Activated T-helper 1 cell treated with anti-CD3 and anti-CD28 coated beads, Interleukin-2, amount 50 U/mL, for 16 hours (primary cell): ENCODE measurements at places on chromosomes 3 and 15.

DNA sequence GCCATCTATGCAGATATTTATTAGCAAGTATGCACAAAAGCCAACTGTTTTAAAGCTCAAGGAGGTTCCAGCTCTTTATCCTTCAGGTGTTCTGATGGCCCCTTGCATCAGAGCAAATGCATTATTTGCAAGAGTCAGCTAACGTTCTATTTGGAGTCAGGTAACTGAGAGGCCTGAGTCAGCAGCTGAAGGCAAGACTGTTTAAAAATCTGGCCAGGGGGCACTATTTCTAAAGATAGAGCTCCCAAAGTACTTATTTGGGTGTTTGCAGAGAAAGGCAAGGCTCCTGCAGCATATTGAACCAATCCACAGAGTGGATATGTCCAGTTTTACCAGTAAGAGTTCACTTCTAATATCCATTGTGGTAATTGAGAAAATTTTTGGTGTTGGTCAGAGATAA, 146.1 kb downstream of the LRTM1 start:
- DNase-seq = no peak

- no peak for DNase-seq
Observed at GRCh38 chr3:139762302-139762701, 84.5 kb upstream of the NMNAT3 start.

GRCh38 chr15:85094685-85095084, 113.0 kb downstream of the PDE8A start:
- no peak for DNase-seq

- DNase-seq = no peak
Observed at GRCh38 chr15:101382544-101382943, 87.5 kb upstream of the SNRPA1 start.

DNA sequence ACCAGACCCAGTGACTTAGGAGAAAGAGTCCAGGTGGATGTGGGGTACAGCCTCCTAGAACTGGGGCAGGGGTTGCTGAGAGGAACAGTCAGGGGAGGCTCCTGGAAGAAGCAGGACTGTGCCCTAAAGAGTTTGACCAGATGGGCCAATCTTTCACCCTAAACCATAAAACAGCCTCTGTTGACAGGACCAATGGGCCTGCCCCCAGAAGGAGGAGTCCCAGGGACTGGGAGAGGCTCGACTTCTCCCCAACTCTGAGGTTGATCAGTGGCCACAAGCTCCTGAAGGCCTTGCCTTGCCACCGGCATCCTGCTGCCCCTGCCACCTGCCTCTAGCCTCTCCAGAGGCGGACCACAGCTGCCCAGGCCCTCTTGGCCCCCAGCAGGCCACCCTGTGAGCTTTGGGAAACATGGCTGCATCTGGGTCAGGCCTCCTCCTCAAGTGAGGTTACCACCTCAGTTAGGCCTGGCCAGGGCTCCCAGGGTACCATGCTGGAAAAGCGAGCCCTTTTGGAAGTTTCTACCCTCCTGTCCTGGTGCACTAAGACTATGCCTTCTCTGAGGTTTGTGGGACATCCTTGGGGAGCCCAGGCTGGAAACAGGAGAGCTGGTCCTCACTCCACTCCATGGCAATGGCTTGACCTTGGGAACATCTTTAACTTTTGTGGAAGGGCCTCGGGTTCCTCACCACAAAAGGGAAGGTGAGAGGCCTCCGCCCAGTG, 2.8 kb downstream of the VIPR1 start:
- no peak for DNase-seq

DNA sequence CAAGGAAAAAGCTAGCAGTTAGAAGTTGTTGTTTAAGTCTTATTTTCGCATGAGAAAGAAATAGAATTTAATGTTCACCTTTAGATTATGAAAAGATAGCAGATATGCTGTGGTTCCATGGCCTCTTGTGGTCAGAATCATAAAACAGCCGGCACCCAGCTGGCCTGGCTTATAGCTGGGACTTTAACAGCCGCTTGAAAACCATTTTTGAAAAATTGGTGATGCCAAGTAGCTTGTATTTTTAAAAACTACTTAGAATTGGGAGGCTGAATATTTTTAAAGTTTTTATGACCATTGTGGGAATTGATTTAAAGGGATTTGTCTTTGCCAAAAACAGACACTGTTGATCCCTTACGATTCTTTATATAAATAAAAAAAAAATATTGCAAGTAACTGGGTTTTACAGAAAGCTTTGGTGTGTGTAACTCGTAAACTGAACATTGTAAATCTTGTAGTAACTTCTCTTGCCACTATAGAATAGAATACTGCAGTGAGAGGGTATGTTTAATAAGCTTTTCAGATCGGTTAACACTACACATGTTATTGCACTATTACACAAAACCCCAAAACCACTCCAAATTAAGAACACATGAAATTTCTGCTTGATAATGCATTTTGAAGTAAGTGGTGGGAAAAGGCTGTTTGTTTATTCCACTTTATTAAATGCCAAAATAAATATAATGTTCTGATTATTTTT, 6.6 kb downstream of the ARRDC4 start:
- DNase-seq = no peak
